HEK293T (cell line): ENCODE measurements at places on chromosomes 7 and 10.

GRCh38 chr7:4024806-4025205 lies 657.3 kb upstream of the FOXK1 start:
- DNase-seq, result no peak

DNA sequence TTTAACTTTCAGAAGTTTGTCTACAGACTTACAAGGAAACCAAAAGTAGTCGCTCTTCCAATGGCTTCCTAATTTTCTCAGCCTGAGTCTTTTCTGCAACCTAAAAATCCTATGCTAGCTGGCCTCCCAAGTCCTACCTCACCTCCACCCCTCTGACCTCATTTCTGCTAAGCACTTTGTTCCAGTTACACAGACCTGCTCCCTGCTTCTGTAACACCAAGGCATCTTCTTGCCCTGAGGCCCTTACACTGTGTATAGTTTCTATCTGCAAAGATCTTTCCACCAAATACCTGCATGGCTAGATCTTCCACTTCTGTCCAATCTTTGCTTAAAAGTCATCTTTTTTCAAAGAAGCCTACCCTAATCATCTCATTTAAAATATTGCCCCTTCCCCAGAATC lies 1.9 kb upstream of the SNX13 start:
- no peak for DNase-seq

- no peak for DNase-seq
Observed at GRCh38 chr10:79263939-79264338, 83.3 kb upstream of the PPIF start.

- DNase-seq, result no peak
Observed at GRCh38 chr10:62085404-62085803, 183.2 kb downstream of the RTKN2 start.

- no peak for DNase-seq
Observed at GRCh38 chr7:118250860-118251494, 26.5 kb downstream of the ANKRD7 start.

GRCh38 chr10:72340510-72341261 lies 14.0 kb downstream of the DNAJB12 start:
- peak; percentile 80 for DNase-seq

DNA sequence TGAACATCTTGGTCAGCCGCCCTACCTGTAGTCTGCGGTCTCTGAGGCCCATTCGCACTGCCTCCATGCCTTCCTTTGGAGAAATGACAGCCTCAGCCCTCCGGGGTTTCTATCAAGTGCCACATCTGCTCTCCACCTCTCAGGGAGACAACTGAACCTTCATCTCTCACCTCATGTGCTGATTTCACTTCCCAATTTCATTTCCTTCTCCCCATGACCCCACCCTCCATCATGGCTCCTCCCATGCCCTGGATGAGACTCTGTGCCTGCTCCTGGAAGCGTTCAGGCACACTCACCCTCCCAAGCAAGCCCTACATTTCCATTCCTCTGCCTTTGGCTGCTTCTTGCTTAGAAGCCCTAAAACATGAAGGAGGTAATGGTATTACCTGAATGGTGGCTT lies 7.8 kb upstream of the SCD start:
- no peak for DNase-seq

DNA sequence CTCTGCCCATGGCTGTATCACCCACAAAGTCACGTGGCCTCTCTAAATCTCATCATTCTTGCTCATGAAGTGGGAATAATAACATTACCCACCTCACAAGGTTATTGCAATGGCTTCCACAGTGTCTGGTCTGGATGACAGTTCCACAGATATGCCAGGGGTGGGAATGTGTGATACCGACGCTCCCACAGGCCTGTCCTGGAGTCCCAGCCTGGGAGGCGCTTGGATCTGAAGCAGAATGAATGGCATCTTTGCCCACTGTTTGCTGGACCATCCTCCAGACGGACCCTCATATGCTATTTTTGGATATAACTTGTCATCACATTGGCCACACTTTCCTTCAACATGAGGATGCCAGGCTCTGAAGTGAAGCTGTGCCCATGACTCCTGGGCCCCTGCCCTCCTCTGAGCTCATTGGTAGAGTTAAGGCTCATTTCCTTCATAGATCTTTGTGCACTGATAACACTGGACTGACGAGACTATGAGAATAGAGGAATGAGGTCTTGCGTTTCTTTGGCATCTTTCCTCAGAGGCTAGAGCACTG lies 279.8 kb upstream of the ZNF32 start:
- no peak for DNase-seq

DNA sequence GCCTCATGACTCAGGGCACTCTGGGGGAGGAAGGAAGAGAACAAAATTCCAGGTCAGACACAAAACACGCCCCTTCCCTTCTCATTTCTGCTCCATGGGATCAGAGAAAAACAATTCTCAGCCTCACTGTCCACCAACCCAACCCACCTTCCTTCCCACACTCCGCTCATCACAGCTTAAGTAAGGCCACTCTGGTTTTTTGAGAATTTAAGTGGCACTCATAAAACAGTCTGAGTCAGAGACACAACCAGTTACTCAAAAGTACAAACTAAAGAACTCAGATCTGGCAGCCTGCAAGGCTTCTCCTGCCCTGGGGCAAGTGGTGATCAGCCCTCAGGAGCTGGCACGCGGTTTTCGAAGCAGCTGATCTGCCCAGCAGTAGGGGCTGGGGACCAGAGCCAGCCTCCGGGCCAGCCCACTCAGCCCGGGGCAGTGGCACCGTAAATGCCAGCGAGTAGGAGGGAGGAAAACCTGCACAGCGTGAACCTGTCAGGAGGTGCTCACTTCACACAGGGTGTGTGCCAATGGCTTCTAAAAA lies 39.1 kb upstream of the ABLIM1 start:
- DNase-seq, result no peak

DNA sequence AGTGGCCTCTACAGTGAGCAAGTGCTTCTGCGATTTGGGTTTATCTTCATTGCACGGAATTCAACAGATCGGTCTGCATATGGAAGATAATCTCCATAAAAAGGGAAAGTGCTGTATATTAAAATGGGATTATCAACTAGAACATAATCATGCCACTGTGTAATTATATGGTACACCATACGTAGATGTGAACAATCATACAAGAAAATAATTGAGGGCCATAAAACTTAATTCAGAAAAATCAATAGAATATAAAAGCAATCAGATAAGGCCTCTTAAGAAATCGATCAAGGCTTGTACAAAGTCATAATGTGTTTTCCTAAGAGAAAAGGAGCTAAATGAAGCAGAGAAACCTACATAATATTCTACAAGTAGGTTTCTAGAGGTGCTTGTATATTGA lies 157.5 kb upstream of the MGMT start:
- no peak for DNase-seq

DNA sequence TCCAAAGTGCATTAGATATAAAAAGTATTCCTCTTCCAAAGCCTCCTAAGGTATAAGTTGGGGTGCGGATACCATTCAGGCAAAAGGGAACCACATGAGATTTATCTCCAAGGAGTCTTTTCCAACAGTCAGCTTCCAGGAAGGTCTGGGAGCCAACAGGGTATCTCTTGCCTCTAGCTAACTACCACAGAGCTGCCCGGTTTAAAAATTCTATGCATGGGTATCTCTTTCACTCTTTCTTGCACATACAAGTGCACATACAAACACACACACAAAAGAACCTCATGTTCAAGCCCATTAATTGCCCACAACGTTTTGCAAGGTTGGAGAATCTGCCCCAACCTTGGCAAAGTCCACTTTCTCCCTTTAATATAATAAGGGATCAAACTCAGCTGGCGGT lies 80.7 kb downstream of the CDK6 start:
- DNase-seq, result no peak

GRCh38 chr10:52649511-52649910 lies 123.1 kb downstream of the MBL2 start:
- no peak for DNase-seq

DNA sequence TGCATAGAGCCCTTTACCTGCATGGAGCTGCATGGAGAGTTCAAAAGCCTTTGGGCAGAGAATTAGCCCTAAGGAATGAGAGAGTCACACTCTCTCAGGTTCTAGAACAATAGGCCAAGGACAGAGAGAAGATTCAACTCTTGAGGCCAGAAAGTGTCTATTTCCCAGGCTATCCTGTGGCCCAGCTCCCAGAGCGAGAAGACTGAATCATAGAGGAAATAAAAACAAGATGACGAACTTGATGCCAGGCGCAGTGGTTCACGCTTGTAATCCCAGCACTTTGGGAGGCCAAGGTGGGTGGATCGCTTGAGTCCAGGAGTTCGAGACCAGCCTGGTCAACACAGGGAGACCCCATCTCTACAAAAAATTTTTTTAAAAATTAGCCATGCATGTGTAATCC lies 18.3 kb upstream of the PODXL start:
- DNase-seq, result no peak

- DNase-seq, result no peak
Observed at GRCh38 chr10:80473692-80474596, 19.8 kb downstream of the TSPAN14 start.

- no peak for DNase-seq
Observed at GRCh38 chr10:76624470-76624869, 1013.1 kb downstream of the KCNMA1 start.

GRCh38 chr10:123580426-123580825 lies 85.7 kb upstream of the GPR26 start:
- no peak for DNase-seq

DNA sequence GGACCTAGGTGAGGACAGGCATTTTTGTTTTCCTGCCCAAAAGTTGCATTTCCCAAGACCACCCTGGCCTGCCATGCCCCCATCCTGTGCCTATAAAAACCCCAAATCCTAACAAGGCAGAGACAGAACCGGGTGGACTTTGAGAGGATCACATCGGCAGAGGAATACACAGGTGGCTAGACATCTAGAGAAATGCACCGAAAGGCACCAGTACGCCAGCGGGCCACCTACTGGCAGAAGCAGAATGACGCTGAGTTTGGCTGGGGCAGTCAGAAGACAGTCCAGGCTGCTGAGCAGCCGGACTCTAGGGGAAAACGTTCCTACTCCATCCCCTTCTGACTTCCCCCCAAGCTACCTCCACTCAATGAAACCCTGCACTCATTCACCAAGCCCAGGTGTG lies 2.8 kb downstream of the AKR1C4 start:
- peak; percentile 35 for DNase-seq

DNA sequence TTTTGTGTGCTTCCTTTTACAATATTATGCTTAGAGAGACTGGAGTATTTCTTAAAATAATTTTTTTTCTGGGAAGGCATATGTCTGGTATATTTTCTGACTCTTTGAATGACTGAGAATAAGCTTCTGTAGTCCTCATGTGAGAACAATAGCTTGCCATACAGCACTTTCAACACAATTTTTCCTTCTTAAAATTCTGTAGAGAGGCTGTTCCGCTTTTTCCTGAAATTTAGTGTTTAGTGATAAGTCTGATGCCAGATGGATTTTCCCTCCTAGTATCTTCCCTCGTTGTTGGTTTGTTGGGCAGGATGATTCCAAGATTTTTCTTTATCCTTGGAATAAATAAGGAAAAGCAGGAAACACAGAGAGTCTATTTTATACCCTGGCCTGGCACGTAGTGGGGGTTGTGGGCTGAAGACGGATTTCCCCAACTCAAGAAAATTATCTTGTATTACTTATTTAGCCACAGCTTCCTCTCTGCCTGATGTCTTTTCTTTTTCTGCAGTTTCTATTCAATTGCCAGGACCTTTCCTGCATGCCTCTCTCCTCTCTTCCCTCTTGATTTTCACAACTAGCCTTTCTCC lies 111.2 kb downstream of the AOAH start:
- DNase-seq, result no peak

DNA sequence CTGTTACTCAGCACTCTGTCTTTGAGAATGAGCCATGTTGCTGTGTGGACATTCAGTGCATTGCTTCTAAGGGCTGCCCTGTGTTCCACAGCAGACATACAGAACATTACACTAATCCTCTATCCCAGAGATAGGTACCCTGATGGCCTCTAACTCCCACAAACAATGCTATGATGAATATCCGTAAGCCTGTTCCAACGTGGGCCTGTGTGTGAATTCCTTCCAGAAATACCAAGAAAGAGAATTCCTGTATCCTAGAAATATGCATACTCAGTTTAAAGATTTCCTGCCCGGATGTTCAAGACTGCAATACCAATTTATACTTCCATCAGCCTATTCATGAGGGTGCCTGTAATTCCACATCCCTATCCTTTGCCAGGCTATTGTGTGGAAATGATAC lies 21.3 kb upstream of the ST8SIA6 start:
- DNase-seq, result no peak

GRCh38 chr7:82091126-82091684 lies 321.4 kb upstream of the HGF start:
- DNase-seq, result no peak

DNA sequence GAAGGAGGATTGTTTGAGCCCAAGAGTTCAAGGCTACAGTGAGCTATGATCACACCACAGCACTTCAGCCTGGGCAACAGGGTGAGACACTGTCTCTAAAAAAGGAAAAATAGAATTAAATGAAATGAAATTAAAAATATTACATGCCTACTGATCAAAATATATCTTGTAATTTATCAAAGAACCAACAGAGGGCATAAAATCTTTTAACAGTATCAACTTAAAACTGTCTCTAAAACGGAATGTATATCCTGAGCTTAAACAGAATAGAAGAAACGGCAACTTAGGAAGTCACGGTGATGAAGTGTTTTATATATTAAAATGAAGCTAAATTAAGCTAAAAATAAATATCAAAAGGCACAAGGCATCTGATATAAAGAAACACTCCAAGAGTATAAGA lies 78.8 kb downstream of the MTPAP start:
- no peak for DNase-seq

GRCh38 chr7:129578829-129579228 lies 32.7 kb upstream of the NRF1 start:
- no peak for DNase-seq

- no peak for DNase-seq
Observed at GRCh38 chr7:85039196-85039923, 147.5 kb downstream of the SEMA3D start.

DNA sequence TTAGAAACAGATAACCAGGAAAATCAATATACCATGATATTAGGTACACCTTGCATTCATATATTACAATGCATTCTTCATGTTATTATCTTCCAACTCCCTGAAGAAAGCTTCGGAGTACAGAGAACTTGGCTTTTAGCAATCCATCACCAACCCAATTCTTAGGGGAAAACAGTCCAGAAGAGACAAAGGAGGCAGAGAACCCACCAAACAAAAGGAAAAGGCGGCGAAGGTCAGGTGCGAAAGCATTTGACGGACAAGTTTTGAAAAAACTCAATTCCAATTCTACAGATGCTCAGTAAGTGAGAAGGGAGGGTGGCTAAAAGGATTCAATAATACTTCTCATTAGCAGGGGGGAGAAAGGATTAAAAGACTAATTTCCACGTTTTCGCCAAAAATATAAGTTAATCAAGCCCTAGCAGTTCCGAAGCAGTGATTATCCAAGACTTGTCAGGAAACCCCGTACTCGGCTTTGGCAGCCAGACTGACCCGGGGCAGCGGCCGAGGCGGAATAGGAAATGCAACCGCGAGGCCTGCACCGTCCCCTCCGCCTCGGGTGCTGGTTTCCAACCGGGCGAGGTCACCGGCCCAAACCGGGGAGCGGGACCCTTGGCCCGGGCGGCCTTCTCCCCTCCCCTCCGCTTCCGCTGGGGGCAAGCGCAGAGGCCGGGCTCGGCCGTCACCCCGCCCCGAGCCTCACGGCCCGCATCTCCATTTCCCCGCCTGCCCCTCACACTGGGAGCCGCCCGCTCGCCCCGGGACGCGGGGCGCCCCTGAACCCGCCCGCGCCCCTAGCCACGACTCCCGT lies 747 bp downstream of the GDI2 start:
- peak; percentile 43 for DNase-seq

- DNase-seq, result no peak
Observed at GRCh38 chr10:123912871-123913270, 21.3 kb upstream of the CPXM2 start.
